NK-92 treated with Interleukin-12 subunit alpha and Interleukin-12 subunit beta, amount 100 ng/mL, for 24 hours (cell line): ENCODE measurements at places on chromosomes 16 and 17.

GRCh38 chr17:63950940-63951907 is 19.1 kb upstream of the CD79B start:
- no peak for DNase-seq

- DNase-seq, result no peak
These were observed 419.1 kb downstream of the CA10 start for GRCh38 chr17:51739245-51739886.

DNA sequence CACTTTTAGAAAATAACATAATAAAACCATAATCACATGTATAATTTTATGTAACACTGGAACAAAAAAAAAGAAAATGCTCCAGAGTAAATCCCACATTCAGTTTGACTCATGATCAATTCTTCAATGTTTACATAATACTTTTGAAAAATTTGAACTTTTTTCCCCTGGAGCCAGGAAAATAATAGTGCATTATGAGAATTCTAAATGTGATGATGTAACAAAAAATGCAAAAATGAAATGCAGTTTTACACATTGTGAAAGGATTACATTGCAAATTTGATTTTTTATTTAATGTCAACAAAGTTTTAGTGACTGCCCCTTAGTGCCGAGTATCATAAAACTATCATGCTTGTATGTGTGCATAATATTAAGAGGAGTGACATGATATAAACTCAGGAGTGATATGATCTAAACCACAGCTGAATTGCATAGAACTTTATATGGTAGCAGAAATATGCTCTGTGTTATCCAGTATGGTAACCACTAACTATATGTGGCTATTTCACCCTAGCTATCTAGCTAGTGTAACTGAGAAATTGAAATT is 238.2 kb downstream of the CDH8 start:
- no peak for DNase-seq

DNA sequence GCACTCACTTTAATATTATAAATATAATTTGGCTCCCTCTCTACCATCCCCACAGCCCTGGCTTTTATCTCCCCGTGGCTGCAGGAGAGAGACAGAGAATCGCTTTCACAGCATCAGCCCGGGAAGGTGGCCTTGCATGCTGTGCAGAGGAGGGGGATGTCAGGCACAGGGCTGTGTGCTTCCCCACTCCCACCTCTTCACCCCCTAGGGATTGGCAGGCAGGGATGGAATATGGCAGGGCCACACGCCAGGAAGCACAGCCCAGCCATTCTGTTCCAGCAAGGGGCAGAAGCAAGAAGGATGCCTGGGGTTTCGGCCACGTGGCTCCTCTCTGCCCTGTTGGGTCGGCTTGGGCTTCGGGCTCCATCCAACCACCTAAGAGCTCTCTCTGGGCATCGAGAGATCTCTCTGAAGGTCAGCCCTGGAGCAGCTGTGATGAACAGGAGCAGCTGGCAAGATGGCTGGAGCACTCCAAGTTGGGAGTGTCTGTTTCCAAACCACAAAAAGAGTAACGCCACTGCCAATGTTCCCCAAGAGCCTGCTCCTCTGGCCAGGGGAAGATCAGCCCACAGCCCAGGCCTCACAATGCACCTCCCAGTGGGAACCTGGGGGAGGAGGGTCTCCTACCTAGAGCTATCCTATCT is 223.2 kb downstream of the C16orf78 start:
- DNase-seq, result no peak

GRCh38 chr17:32485261-32486110 is 1.3 kb upstream of the CDK5R1 start:
- no peak for DNase-seq

- DNase-seq, result no peak
These were observed 111.8 kb downstream of the IRX3 start for GRCh38 chr16:54174750-54175149.

- DNase-seq, result no peak
These were observed 67.8 kb upstream of the CDH5 start for GRCh38 chr16:66298571-66299120.

- DNase-seq, result peak; percentile 29
These were observed 598 bp downstream of the INPP5K start for GRCh38 chr17:1515640-1516387.

- DNase-seq, result no peak
These were observed 1.0 kb downstream of the CSNK2A2 start for GRCh38 chr16:58196898-58197313.

GRCh38 chr16:84138824-84139627 is 6.0 kb downstream of the HSDL1 start:
- no peak for DNase-seq

DNA sequence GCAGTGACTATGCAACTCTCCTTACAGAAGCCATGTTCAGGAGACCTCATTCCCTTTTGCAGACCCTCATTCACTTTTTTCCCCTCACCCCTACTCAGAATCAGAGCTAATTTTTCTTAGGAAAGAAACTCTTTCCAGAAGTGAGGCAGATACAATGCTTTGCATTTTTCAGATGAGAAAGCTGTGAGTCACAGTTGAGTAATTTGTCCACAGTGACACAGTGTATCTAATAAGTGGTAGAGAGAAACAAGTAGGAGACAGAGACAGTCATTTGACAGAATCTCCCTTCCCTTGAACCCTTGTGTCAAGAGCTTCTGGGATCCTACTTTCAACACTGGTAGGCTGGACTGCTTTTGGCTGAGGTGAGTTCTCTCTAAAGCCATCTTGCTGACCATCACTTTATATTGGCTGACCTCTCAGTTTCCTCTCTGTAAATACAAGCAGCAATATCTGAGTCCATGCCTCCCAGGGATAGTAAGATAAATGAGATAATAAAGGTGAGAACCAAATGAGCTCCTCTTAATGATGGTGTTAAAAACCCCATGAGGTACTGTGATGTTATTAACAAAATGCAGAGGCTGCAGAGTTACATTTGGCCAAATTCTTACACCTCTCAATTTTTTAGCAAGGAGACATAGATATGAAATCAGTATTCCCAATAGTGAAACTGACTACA is 130.8 kb downstream of the CA10 start:
- no peak for DNase-seq

DNA sequence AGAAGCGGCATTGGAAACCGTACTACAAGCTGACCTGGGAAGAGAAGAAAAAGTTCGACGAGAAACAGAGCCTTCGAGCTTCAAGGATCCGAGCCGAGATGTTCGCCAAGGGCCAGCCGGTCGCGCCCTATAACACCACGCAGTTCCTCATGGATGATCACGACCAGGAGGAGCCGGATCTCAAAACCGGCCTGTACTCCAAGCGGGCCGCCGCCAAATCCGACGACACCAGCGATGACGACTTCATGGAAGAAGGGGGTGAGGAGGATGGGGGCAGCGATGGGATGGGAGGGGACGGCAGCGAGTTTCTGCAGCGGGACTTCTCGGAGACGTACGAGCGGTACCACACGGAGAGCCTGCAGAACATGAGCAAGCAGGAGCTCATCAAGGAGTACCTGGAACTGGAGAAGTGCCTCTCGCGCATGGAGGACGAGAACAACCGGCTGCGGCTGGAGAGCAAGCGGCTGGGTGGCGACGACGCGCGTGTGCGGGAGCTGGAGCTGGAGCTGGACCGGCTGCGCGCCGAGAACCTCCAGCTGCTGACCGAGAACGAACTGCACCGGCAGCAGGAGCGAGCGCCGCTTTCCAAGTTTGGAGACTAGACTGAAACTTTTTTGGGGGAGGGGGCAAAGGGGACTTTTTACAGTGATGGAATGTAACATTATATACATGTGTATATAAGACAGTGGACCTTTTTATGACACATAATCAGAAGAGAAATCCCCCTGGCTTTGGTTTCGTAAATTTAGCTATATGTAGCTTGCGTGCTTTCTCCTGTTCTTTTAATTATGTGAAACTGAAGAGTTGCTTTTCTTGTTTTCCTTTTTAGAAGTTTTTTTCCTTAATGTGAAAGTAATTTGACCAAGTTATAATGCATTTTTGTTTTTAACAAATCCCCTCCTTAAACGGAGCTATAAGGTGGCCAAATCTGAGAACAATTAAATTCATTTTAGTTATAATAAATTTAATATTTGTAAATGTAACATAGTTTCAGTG is 1.7 kb downstream of the HEXIM1 start:
- no peak for DNase-seq

DNA sequence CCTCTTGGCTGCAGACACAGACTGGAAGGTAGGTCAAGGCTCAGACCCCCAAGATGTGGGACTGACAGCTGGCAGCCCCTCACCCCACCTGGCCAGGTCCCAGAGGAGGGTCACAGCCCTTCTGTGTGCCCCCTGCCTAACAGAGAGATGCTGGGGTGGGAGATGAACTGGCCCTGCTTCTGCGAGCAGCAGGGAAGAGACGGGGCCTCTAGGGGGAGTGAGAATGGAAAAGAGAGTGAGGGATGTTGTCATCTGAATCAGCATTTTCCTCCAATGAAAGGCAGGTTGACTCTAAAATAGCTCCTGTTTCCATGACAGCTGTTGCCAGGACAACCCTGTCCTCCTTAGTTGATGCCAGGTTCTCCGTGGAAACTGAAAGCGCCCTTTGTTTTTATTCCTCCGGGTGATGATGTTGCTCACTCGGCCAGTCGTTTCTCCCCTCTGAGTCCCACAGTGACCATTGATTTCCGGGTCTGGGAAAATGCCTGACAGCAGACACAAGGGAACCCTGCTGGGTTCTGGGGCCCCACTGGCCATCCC is 4.9 kb upstream of the NDRG4 start:
- no peak for DNase-seq

DNA sequence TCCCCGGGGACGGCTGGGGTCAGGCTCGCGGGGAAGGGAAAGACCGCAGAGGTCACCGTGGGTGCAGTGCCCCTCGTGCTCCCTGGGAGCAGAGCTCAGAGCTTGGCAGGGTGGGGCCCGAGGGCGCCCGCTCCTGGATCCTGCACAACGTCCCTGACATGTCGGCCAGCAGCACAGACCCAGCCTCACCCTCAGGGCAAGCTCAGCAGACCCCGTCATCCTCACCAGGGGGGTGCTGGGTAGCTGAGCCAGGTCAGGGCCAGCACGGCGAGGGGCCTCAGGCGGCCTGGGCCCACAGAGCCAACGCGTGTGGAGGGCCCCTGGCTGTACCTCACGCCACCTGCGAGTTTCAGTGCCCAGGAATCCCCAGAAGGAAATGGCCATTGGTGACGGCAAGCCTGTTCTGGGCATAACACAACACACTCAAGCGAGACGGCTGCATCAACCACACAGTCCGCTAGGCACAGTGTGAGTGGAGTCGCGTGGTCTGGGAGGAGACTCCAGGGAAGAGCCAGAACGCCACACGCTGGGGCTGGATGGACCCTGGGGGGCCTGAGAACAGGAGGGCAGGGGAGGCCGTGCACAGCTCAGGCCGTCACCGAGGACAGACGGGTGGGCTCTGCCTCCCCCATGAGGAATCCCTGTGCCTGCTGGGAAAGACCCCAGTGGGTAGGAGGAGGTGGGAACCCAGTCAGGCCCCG is 60.3 kb downstream of the ZNF778 start:
- no peak for DNase-seq

DNA sequence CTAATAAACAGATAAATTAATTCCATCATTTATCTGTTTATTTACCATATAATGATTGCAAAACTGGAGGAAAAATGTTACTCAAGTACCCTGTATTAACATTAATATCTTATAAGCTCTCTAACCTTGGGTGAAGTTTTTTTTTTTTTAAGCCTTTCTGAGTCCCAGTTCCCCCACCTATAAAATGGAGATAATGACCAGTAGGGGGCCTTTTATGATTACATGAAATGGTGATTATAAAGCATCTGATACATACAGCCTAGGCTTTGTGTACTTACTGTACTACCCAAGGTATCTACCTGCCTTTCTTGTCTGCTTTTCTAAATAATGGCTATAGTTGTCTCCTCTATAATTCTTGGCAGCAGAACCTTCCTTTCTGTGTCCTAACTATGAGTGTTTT is 22.6 kb downstream of the LRRC36 start:
- no peak for DNase-seq

DNA sequence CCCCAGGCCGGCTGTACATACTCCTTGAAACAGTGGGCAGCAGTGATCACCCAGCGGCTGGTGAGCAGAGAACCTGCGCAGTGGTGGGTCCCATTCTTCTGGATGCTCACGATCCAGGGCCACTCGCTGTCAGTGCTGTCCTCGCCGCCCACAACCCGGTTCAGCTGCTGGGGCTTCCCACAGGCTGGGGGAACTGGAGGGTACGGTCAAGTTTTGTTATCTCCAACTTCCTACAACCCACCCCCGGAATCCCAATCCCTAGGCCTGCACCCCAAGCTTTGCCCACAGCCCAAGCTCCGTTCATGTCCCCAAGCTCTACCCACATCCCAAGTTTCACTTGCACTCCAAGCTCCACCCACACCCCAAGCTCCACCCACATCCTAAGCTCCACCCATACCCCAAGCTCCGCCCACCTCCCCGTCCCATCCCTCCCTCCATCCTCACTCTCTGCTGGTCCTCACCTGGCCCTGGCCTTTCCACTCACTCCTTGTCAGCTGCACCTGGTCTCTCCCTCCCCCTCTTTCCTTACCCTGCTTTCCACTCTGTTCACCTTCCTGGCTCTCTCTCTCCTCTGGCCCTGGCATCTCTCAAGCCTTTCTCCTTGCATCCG is 1.8 kb downstream of the PRSS22 start:
- no peak for DNase-seq

DNA sequence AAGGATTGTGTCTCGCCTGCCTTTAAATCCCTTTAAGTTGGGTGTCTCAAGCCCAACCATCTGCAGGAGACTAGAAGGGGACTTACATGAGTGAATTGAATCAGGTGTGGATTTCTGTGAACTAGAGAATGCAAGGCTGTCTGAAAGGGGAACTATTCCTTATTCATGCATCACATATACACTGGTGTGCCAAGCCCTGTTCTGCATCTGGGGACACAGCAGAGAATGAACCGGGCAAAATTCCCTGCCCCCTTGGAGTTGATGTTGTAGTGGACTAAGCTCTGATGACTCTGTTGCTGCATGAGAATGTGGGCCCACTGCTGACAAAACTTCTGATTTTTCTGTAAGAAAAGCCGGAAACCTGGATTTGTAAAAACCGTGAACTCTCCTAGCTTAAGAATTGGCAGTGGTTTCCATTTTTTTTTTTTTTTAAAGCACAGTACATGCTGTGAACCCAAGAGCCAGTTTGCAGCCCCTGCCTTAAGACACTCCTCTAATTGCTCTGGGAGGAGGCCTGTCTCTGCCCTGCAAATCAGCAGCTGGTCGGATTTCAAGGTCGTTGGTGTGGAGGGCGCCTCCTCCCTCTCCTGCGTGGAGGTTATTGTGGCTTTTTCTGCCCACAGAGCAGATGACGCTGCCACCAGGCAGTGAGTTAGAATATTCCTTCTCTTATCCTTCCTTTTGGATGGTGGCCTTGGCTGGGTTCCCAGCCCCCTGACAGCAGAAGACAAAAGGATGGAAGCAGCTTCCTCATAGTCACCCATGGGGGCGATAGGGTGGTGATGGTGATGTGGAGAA is 131.0 kb downstream of the PRKCB start:
- DNase-seq, result no peak

GRCh38 chr17:41223821-41224220 is 2.6 kb upstream of the KRTAP9-2 start:
- no peak for DNase-seq

DNA sequence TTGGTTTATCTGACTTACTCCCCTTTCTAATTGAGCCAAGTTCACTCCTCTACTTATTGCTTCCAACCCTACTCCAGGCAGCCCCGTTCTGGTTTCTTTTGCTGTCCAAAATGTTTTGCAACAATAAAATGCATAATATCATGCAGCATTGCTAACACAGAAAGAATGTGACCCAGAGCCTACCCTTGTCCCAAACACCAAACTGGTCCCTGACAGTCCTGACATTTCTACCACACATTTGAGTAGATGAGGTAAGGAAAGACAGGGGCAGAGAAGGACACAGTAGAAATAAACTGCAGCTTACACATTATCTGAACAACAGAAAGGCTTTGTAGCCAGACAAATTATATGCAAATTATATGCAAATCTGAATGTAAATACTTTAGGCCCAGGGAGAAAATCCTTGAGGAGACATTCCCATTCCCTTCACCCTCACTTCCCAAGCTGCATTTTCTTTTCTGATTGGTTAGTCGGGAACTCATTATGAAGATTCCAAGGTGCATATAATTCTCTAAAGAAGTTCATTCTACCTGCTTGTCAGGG is 31.6 kb downstream of the SOX9 start:
- no peak for DNase-seq
